T-cell (primary cell): ENCODE measurements at places on chromosomes 1 and 21. TPM values are rescaled to one million over a fixed set of nuclear protein-coding genes. Genes with fewer than 3 reads are reported as not detected.

- H3K36me3 ChIP-seq: no peaks in the 10 kb centered on the region
- peaks cover 4% of the 10 kb centered on the region for H3K27me3 ChIP-seq
- H3K27ac ChIP-seq: no peak overlapping the region
- DNase-seq: no peak
Observed at GRCh38 chr1:17485281-17485680, 45.8 kb upstream of the RCC2 start.

Gene PGBD5
- 0.09 TPM for total RNA-seq

- H3K4me1 ChIP-seq: no peaks in the 10 kb centered on the region
- no peaks in the 10 kb centered on the region for H3K36me3 ChIP-seq
- no peak overlapping the region for H3K4me3 ChIP-seq
- no peak overlapping the region for H3K27ac ChIP-seq
Observed at GRCh38 chr1:61344696-61345095, 262.3 kb downstream of the NFIA start.

Gene KRTAP11-1
- not detected for total RNA-seq

Gene COL9A2
- 4.6 TPM for total RNA-seq

- no peak for DNase-seq
- H3K27me3 ChIP-seq: peaks cover 2% of the 10 kb centered on the region
- peaks cover 7% of the 10 kb centered on the region for H3K4me1 ChIP-seq
- H3K4me3 ChIP-seq: no peak overlapping the region
- H3K27ac ChIP-seq: no peak overlapping the region
- H3K36me3 ChIP-seq: no peaks in the 10 kb centered on the region
Observed at GRCh38 chr1:11708554-11709350, 17.2 kb downstream of the DRAXIN start.

Gene LTN1
- 27.7 TPM for total RNA-seq

Gene WNT3A
- 0.28 TPM for total RNA-seq

GRCh38 chr1:85612704-85613361 lies 32.3 kb downstream of the CCN1 start:
- no peaks in the 10 kb centered on the region for H3K36me3 ChIP-seq
- no peak overlapping the region for H3K27ac ChIP-seq
- DNase-seq: no peak
- no peaks in the 10 kb centered on the region for H3K27me3 ChIP-seq
- no peaks in the 10 kb centered on the region for H3K4me1 ChIP-seq

Gene GPA33
- total RNA-seq: 8.6 TPM

- no peaks in the 10 kb centered on the region for H3K36me3 ChIP-seq
- H3K4me3 ChIP-seq: no peak overlapping the region
- no peak overlapping the region for H3K27ac ChIP-seq
- H3K27me3 ChIP-seq: no peaks in the 10 kb centered on the region
- no peak for DNase-seq
Observed at GRCh38 chr1:60759291-60759690, 323.1 kb upstream of the NFIA start.

DNA sequence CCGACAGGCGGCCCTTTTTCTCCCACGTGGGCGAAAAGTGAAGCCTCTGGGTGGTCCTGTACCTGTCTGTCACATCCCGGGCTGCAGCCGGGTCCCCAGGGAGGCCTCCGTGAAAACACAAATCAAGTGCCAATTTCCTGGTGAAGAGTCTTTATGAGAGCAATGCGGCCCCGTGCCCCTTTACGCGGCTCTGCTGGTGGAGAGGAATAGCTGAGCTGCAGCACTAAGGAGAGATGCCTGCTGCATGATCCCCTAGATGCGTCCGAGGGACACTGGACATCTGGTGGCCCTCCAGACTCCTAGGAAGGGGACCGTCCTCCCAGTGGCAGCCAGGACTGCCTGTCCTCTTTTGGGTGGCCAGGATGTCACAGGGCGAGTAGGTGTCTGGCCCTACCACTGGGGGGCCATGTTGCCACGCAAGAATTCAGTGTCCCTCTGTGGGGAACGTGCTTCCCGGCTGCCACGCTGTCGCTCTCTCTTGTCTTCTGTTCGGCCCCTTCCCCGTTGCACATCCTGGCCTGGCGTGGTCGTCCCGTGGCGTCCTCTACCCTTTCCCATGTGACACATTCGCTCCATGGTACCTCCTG lies 38.7 kb downstream of the COL18A1 start:
- no peaks in the 10 kb centered on the region for H3K27me3 ChIP-seq
- DNase-seq: no peak
- H3K4me1 ChIP-seq: no peaks in the 10 kb centered on the region
- H3K36me3 ChIP-seq: no peaks in the 10 kb centered on the region
- H3K4me3 ChIP-seq: no peak overlapping the region

- H3K27me3 ChIP-seq: no peaks in the 10 kb centered on the region
- H3K4me1 ChIP-seq: no peaks in the 10 kb centered on the region
- H3K27ac ChIP-seq: no peak overlapping the region
- DNase-seq: no peak
- H3K4me3 ChIP-seq: no peak overlapping the region
Observed at GRCh38 chr1:115630342-115630741, 11.4 kb upstream of the VANGL1 start.

DNA sequence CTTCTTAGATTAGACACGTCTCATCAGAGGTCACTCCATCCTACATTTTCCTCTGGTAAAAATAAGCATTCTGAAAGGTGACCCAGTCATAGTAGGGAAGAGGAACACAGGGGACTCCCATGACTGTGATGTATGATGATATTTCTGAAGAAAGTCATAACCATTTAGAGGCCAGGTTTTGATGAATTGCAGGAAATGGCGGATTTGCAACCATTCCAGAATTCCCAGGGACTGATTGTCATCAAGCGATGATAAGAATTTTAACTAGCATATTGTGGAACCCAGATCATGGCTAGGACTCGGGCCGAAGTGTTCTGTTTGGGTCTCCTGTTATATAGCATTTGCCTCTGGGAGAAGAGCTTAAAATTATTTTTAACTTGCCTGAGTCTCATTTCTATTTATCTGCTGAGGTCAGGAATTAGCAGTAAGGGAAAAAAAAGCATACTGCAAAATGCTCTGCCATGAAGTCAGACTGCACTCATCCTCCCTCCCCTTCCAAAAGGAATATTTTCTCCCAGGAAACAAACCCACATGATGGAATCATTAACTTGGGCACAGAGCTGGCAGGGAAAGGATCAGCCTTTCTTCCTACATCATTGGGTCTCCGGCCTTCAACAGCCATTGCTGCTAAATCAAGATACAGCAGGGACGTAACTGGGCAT lies 286.7 kb downstream of the HLX start:
- no peaks in the 10 kb centered on the region for H3K4me1 ChIP-seq
- H3K27ac ChIP-seq: no peak overlapping the region
- no peaks in the 10 kb centered on the region for H3K36me3 ChIP-seq
- H3K27me3 ChIP-seq: no peaks in the 10 kb centered on the region
- no peak for DNase-seq
- H3K4me3 ChIP-seq: no peak overlapping the region

DNA sequence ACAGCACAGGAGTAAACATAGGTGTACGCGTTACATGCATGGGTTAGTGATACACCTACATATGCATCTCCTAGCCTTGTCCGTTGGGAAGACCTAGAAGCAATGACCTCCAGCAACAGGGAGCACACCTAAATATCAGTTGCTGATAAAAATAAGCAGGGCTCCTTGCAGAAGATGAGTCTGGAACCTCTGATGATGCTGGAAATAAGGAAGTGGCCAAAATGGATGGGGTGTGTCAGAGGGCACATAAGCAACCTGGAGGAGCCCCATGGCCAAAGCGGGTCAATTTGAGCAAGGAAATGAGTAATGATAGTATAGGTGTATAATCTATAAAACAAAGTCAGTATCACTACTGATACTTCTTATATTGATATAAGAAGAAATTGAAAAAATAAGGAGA lies 13.7 kb downstream of the ADARB1 start:
- peaks cover 44% of the 10 kb centered on the region for H3K4me1 ChIP-seq
- no peaks in the 10 kb centered on the region for H3K36me3 ChIP-seq
- H3K4me3 ChIP-seq: no peak overlapping the region
- H3K27me3 ChIP-seq: no peaks in the 10 kb centered on the region
- H3K27ac ChIP-seq: peak overlapping the region; percentile 5

GRCh38 chr21:36415375-36415774 lies 30.2 kb downstream of the CHAF1B start:
- no peak for DNase-seq
- H3K36me3 ChIP-seq: peaks cover 9% of the 10 kb centered on the region
- H3K27ac ChIP-seq: no peak overlapping the region
- no peaks in the 10 kb centered on the region for H3K4me1 ChIP-seq
- no peak overlapping the region for H3K4me3 ChIP-seq

Gene LCE3E
- total RNA-seq: not detected

Gene FCRL2
- 1.6 TPM for total RNA-seq

Gene NECAP2
- total RNA-seq: 149 TPM

DNA sequence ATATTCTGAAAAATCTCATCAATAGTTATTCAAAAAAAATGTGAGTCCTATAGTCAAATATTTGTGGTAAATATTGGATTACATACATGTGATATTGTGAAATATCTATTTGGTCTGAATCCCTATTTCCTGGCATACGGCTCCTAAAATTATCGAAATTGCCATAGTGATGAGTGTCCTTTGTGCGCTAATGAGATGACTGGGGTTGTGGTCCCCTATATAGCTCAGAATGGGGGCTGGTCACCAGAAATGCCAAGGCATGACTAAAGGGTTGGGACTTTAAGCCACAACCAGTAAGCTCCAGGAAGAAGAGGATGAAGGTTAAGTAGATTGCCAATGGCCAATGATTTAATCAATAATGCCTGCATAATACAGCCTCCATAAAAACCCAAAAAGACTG lies 610.2 kb upstream of the CHRM3 start:
- no peaks in the 10 kb centered on the region for H3K36me3 ChIP-seq
- H3K4me1 ChIP-seq: no peaks in the 10 kb centered on the region
- no peaks in the 10 kb centered on the region for H3K27me3 ChIP-seq
- H3K4me3 ChIP-seq: no peak overlapping the region
- DNase-seq: no peak

- no peaks in the 10 kb centered on the region for H3K36me3 ChIP-seq
- no peak overlapping the region for H3K27ac ChIP-seq
- H3K4me3 ChIP-seq: no peak overlapping the region
- no peaks in the 10 kb centered on the region for H3K27me3 ChIP-seq
- no peak for DNase-seq
Observed at GRCh38 chr1:217270101-217270500, 360.8 kb downstream of the GPATCH2 start.
